Bone marrow (tissue), 2 donors: ENCODE measurements at places on chromosomes 4 and X.
A peak's percentile ranks its signal among the peaks of the same experiment; 100 is the strongest.

GRCh38 chr4:185254434-185254833 lies 45.0 kb downstream of the SNX25 start:
- DNase-seq, result no peak

DNA sequence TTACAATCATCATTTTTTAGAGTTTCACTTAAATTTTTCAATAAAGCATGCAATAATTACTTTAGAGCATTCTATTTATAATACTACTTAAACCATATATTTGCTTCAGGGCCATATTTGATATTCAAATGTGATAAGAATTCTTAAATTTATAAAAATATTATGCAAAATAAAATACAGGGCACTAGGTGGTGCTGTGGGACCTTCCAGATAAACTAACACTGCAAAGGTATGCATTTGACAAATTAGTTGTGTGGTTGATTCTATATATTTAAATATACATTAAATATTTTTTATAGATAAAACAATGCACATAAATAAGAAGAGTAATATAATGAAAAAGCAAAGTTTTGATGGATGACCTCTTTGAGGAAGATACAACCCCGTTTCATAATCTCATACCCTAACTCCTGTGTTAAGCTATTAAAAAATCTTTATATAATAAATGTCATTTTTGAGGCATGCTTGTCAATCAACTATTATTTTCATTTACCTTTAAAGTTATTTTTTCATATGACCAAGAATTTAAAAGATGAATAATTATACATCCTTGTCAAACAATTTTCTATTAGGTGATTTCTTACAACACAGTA lies 128.4 kb downstream of the REELD1 start:
- no peak for DNase-seq

GRCh38 chrX:9749146-9749692 lies 16.4 kb downstream of the GPR143 start:
- DNase-seq, result no peak

- no peak for DNase-seq
These were observed 10.1 kb downstream of the SULT1B1 start for GRCh38 chr4:69750346-69750745.

- DNase-seq, result no peak
These were observed 98.5 kb upstream of the FAM47C start for GRCh38 chrX:36909676-36910030.

- no peak for DNase-seq
These were observed 53.9 kb downstream of the PAPSS1 start for GRCh38 chr4:107666134-107666533.

GRCh38 chr4:68347845-68348244 lies 2.0 kb downstream of the YTHDC1 start:
- no peak for DNase-seq

- DNase-seq, result no peak
These were observed 347.4 kb upstream of the EPHA5 start for GRCh38 chr4:66017671-66018070.

GRCh38 chrX:77918568-77918967 lies 8.1 kb downstream of the ATP7A start:
- no peak for DNase-seq

- no peak for DNase-seq
These were observed 22.0 kb downstream of the CTSO start for GRCh38 chr4:155931634-155932033.

DNA sequence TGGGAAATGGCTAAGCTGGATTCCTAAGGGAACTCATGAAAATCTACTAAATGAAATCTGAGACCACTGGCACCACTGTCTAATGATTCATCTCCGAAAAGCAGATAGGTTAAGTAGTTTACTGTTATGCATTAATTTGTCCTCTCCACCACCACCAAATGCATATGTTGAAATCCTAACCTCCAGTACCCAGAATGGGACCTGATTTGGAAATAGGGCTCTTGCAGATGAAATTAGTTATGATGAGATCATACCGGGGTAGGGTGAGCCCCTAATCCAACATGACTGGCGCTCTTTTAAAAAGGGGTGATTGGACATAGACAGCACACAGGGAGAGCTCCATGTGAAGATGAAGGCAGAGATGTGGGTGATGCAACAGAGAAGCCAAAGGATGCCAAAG lies 124.9 kb upstream of the GUCY1A1 start:
- DNase-seq, result no peak

DNA sequence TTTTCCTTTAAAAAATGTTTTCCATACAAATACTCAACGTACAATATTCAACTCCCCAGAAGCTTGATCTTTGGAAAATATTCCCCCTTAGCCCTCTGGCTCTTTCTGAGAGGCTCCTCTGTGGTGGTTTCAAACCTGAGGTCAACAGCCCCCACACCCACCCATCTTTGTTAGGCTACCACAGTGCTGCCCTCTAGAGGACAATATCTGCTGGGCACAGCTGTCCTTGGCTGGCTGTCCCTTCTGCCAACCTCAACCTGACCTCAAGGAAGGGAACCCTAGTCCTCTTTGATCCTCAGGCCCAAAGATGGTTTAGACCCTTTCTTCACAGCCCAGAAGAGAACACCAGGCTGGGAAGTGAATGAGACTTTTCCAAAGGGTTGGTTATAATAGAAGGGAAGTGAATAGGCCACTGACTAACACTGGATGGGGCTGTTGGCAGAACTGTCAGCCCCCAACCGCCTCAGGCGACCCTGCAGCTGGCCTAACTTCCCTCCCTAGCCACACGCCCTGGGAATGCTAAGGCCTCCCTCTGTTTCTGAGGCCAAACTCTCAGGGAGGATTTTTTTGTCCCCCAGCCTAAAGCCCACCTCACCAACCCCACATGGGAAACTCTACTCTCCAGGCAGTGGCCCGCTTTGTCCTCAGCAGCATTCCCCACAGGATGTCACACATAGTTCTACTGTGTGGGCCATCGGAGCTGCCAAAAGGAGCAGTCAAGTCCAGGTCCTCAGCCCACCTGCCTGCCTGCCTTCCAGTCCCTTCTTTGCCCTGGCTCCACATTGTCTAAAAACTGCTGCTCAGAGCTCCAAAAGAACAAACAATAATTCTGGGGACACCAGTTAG lies 34.3 kb downstream of the NYX start:
- DNase-seq, result no peak

DNA sequence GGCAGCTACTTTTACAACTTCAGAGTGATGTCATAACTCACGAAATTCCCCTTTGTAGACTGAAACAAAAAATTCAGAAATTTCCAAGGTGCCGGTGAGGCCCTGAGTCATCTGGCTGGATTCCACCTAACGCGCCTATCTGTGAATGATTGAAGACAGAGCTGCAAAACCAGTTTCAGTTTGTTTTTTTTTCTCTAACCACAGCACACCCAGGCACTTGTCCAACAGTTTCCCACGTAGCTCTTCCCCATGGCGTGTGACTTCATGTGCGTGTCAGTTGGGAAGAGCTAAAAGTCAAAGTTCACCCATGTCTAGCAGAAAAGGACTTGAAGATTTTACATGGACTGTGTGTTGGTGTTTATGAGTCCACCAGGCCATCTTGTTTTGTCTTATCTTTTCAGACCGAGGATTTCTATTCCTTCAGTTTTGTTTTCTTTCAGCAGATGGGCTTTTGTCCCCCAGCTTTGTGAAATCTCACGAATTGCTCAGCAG lies 16.4 kb downstream of the TCEANC start:
- no peak for DNase-seq

- no peak for DNase-seq
These were observed 35.6 kb upstream of the MAGEA8 start for GRCh38 chrX:149845385-149845784.

- DNase-seq, result no peak
These were observed 112.7 kb downstream of the DHX15 start for GRCh38 chr4:24471486-24472160.

GRCh38 chrX:48972220-48973164 lies 848 bp upstream of the KCND1 start:
- no peak for DNase-seq

DNA sequence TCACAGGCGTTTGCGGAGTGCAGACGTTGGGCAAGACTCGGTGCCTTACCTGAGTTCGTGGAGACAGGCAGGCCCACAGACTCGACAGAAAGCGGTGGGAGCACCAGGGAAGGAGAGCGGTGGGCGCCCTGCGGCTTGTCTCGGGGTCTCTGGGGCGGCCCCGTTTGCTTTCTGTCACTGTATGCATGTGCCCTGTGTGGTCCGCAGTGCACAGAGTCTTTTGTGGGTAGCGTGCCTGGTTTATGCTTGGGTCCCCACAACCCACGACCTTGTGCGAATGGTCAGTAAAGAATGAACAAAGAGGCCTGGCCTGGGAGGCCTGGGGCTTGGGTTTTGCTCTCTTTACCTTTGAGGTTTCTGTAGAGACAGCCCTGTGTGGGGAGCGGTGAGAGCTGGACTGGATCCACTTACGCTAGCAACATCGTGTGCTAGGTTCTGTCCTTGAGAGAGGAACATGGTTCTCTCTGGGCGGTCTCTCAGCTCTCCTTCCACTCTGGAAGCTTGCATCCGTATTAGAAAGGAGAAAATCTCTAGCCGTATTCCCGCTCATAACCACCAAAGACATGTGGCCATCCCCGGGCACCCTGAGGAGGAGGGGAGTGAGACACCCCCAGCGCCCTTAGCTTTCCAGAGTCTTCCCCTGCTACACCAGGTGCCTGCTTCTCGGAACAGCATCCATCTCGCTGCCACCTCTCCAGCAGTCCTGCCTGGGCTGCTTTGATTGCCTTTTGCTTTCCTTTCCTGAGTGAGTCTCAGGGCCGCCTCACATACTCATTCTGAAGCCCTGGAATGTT lies 1.2 kb downstream of the TADA2B start:
- no peak for DNase-seq

GRCh38 chr4:128782076-128782715 lies 27.3 kb upstream of the JADE1 start:
- DNase-seq, result peak; percentile 8

DNA sequence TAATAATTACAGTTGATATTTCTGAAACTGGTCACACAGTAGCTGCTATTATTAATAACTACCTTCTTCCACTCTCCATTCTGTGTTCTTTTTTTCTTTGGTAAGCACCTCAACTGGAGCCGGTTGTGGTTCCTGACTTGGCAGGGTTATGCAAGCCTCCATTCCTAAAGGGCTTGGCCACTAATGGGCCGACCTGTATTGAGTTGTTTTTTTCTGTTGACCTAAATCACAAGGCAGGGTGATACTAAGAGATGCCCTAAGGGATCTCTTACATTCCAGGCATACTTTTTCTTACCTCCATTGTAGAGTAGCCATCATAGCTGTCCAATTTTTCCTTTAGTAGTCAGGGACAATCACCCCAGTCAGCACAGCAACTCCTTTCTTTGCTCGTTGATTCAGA lies 1295.8 kb upstream of the ADGRL3 start:
- no peak for DNase-seq

- DNase-seq, result no peak
These were observed 55.9 kb downstream of the STARD8 start for GRCh38 chrX:68703369-68703768.

DNA sequence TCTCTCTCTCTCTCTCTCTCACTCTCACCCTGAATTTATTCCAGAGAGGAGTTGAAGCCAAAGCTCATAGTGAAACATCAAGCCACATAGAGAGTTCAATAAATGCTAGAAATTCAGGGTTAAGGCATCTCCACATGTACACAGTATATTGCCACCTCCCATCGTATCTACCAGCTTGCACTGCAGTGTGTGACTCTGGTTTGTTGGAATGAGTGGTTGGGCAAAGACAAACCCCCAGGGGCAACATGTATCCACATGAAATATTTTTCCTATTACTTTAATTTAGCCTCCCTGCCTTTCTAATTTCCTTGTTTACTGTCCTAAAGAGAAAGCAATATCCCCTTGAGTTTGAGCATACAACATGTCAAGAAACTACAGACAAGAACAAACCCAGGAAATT lies 247.3 kb downstream of the SPATA18 start:
- DNase-seq, result no peak

- DNase-seq, result no peak
These were observed 53.2 kb downstream of the MAML3 start for GRCh38 chr4:140100771-140101170.

DNA sequence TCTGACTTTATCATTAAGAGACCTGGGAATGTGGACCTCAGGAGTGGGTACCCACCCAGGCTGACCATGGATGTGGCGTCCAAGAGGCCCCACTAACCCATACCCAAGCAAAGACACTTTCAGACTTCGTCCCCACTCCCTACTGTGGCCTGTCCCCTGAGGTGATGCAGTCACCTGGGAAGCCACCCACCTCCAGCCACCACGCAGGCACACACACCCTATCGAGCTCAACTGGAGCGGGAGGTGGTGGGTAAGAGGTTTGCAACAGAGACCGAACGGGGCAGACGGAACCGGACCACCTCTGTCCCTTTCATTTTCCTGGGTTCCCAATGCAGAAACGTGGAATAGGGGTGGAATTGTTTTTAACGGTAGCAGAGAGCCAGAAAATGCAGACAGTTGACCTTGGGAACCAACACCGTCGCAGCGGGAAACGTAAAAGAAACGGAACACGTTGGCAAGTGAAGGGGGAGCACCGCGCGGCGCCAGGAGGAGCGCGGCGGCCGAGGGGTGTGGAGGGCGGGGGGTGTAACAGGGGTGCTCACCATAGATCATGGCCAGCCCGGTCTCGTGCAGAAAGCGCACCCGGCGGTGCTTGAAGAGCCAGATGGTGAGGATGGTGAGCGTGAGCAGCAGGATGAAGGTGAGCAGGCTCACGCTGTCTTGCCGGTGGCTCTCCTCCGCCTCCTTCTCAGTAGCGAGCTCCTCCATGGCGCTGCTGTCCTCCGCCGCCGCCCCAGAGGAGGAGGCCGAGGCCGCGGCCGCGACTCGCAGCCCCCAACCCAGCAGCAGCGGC lies 559 bp downstream of the SLC9A7 start:
- no peak for DNase-seq

DNA sequence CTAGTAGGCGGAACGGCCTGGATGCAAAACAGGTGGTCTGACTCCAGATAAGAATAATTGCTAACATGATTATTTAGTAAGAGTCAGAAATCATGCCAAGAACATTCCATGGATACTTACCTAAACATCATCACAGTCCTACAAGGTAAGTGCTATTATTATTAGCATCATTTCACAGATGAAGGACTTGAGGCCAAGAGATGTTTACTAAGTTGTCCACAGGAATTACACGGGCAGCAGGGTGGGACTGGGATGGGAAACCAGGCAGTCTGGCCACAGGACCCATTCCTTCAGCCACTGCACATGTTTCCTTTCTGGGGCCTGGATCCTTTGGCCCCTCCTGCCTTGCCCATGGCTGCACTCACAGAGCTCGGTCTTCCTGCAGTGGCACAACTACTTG lies 48.3 kb downstream of the ANAPC4 start:
- no peak for DNase-seq

DNA sequence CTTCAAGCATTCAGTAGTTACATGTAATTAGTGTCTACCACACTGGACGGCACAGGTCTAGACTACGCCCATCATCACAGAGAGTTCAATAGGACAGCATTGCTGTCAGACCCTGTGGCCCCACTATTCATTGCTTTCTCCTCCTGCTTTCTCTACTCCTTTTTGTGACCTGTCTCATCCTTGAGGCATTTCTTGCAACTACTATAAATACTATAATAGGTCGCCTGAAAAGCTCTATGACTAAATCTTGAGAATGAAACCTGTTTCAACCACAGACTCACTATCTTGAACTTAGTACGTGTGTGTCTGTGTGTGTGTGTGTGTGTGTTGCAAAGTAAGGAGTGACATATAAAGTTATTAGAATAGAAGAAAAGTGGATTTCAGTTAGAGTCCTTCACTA lies 252.9 kb upstream of the KLF3 start:
- DNase-seq, result no peak

GRCh38 chr4:127309369-127310102 lies 323.2 kb upstream of the INTU start:
- DNase-seq, result no peak

- DNase-seq, result no peak
These were observed 27.4 kb upstream of the PLAC1 start for GRCh38 chrX:134685668-134686067.
